ENCODE measurements at places on chromosomes 2 and 18. TPM values are rescaled to one million over a fixed set of nuclear protein-coding genes. Genes with fewer than 3 reads are reported as not detected.

DNA sequence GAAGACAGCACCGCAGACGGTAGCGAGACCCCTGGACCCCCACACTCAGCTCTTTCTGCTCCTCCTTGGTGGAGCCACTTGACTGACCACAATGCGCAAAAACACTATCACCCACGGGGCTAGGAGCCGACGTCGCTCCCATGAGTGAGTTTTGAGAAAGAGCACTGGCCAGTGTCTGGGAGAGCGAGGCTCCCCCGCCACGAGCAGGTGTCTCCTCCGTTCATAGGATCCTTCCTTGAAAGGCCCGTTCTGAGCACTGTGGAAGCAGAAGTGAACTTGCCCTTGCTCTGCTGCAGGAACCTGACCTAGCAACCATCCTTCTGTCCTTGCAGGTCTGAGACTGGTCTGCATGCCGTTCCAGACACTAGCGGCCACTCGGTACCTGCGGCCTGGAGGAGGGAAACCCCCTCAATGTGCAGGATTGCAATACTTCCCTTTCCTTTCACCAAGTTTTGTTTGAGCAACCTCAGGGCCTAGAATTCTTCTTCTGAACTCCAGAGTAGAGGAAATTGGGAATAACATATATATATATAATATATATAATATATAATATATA, 12.9 kb upstream of the ZNF516 start:
- no peak for DNase-seq

DNA sequence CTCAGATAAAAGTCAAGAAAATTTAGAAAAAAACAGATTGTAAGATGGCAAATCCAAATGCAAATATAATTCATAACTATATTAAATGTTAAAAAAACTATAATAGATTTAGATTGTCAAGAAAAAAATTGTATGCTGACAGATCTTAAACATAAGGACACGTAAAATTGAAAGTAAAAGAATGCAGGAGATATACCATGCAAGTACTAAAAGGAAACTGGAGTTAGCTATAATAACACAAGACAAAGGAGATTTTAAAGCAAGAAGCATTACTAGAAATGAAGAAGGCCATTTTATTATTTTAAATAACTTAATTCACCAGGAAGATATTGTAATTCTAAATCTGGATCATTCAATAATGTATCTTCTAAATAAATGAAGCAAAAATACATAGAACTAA, 48.3 kb downstream of the TTC21B start:
- no peak for DNase-seq

DNA sequence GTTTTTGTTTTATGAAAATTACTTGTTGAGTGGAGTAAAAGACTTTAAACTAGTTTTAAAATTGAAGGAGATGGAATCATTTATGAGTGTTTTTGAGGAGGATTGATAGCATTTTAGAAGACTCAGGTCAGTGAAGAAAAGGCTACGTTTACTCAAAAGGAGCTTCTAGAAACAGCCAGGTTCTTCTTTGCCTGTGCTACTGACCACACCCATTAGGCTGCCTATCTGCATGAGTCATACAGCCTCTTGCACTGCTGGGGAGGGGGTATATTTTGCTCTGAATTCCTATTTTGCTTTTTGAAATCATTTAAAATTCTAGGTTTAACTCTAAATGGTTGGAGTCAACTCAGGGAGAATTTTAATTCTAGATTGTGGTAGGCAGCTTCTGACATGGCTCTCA, 22.3 kb downstream of the EFEMP1 start:
- DNase-seq: no peak

DNA sequence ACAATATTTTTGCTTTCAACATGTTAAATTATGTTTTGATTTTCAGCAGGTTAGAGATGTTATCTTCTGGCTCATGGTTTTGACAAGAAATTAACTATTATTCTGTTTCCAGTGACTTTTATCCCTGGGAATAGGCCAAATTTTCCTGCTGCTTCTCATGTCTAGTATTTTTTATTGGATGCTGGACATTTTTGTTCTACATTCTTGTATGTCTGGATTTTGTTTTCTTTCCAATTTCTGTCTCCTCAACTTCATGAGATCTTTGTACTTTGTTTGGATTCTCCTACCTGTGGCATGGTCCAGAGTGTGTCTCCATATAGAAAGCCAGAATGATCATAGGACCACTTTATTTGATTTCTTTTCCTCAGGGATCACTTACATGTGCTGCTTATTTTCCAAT, 33.1 kb upstream of the MYO1B start:
- no peak for DNase-seq

GRCh38 chr18:9001209-9001608, 101.3 kb upstream of the NDUFV2 start:
- no peak for DNase-seq

DNA sequence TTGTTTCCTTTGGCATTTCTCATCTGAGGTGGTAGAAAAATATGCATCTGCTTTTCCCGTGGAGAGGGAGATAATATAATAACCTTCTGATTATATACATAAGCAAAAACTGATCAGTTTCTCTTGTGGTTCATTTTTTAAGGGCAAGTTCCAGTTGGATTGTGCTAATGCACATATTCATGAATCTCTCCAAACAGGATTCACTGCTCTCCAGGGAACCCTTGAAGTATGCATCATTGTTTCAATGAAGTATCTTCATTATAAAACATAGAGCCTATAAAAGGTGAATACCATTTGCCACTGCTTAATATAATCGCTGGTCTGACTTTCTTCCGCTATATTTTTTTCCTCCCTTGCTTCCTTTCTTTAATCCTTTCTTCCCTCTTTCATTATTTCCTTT, 384.7 kb downstream of the FIGN start:
- no peak for DNase-seq

DNA sequence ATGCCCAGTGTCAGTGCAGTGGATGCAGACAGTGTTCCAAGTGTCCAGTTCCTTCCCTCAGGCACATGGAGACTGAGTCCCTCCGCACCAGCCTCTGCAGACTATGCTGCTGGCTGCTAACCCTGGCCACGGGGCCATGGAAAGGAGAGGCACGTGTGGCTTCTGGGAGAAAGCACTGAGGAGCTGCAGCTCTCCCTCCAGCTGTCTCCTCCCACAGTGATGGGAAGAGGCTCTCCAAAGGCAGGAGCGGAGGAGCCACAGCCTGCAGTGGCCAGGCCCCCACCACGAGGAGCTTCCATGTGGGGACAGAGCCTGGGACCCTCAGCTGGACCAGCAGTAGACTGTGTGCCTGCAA, 141.1 kb downstream of the NDUFA10 start:
- DNase-seq: no peak

GRCh38 chr18:13216711-13217465, 1.7 kb upstream of the LDLRAD4 start:
- no peak for DNase-seq

DNA sequence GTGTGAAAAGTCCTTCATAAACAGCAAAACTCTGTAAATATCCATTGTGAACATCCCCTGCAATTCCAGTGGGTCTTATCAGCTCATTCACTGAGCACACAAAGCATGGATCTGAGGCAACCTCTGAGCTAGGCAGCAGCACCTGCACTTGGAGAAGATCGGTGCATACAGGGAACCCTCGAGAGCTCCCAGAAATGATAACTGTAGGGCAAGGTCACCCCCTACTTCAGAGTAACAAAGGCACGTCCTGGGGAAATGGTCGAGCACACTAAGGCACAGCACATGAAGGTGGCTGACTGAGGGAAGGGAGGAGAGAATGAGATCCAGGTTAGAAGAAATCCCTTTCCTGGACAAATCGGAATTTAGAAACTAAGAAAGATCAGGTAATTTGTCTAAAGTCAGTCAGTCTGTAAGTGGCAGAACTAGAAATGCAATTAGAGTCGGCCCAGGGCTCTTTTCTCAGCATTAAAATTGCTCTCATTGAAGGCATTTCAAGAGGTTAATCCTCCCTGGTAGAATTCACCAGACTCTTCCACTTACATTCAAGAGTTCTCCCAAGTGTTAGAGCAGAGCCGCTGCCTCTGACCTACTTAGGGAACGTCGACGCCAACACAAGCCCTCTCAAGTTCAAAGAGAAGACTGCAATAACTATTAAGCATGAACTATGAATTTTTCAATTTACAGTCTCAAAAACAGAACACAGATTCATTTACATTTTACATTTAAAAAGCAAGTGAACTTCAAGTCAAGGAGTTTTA, 45.9 kb downstream of the PXDN start:
- no peak for DNase-seq

- DNase-seq: no peak
Measured at GRCh38 chr2:31223026-31223425, 5.7 kb upstream of the CAPN14 start.

SERPINB2 gene
- 0.34 TPM for polyA plus RNA-seq

ARL6IP6 gene
- polyA plus RNA-seq: 70.8 TPM

ALLC gene
- not detected for polyA plus RNA-seq

MSTN gene
- polyA plus RNA-seq: 2.1 TPM

CSRNP3 gene
- polyA plus RNA-seq: 12.4 TPM
